ENCODE measurements at places on chromosomes 13 and 19. TPM values are rescaled to one million over a fixed set of nuclear protein-coding genes. Genes with fewer than 3 reads are reported as not detected.

The GPR12 gene
- total RNA-seq: not detected

The PCDH8 gene
- not detected for total RNA-seq

The ODAD3 gene
- total RNA-seq: 1.3 TPM

The MISP3 gene
- total RNA-seq: 3.9 TPM

The SYCN gene
- not detected for total RNA-seq

The CD22 gene
- total RNA-seq: 1.1 TPM

All from A549 treated with ZK216348 at 1 μM for 4 hours (cell line).